Thoracic aorta (tissue), 2 donors: ENCODE measurements at places on chromosomes 5 and 9. TPM values are rescaled to one million over a fixed set of nuclear protein-coding genes. Genes with fewer than 3 reads are reported as not detected.
A peak's percentile ranks its signal among the peaks of the same experiment; 100 is the strongest.

GRCh38 chr5:126234563-126235195 lies 188.5 kb upstream of the GRAMD2B start:
- H3K4me1 ChIP-seq, result no peaks in the 10 kb centered on the region
- H3K4me3 ChIP-seq, result no peak overlapping the region
- H3K27ac ChIP-seq, result no peak overlapping the region
- no peak for DNase-seq
- H3K27me3 ChIP-seq, result no peaks in the 10 kb centered on the region

DNA sequence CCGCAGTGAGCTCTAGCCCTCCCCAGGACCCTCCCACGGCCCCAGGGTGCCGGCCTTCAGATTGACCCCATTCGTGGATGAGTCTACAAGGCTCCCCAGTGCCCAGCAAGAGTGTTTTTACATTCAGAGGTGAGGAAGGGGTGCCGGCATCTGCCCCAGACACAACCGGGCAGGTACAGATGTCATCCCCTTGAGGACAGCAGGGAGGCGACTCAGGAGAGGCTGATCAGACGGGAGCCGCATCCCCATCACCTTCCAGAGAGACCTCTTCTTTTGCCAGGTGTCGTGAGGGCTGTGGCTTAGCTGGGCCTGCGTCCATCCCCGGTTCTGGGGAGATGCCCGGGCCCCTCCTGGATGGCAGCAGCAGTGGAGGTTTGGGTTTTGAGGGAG lies 4.3 kb upstream of the LRRC14B start:
- peaks cover 4% of the 10 kb centered on the region for H3K4me1 ChIP-seq
- no peaks in the 10 kb centered on the region for H3K27me3 ChIP-seq
- H3K27ac ChIP-seq, result no peak overlapping the region
- H3K4me3 ChIP-seq, result no peak overlapping the region
- no peak for DNase-seq

DNA sequence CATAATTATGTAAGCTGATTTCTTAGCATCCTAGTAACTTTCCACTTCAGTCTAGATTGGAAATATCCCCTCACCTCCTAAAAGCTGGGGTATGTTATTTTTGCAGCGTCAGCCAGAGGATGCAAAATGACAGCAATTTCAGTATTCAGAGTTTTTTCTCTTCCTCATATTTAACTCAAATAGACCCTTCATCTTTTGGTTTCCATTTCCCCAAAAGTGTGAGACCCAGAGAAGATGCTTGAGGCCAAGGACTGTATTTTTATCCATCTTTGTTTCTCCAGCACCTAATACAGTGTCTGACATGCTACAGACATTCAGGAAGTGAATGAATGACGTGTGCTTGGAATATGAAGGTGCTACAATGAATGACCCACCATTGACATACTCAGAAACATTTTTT lies 75.5 kb upstream of the RANBP3L start:
- H3K27me3 ChIP-seq, result no peaks in the 10 kb centered on the region
- no peak for DNase-seq
- H3K4me3 ChIP-seq, result no peak overlapping the region
- no peak overlapping the region for H3K27ac ChIP-seq
- H3K36me3 ChIP-seq, result no peaks in the 10 kb centered on the region

DNA sequence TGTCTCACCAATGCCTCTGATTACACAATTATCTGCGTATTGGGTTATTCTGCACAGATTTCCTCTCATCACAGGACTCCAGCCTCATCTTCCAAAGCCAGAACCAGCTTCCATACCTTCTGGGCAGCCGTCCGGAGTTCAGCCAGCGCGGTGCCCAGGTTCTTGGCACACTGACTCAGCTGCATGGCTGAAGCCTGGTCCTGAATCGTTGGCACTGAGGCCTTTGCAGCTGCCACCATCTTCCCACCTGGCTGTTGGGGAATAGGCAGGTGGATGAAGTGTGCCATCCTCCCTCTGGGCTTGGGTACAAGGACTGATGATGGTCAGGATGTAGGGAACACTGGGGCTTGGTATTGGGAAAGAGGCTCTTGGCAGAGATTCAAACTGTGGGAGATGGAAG lies 17.9 kb downstream of the TLN1 start:
- peaks cover 90% of the 10 kb centered on the region for H3K36me3 ChIP-seq
- peaks cover 13% of the 10 kb centered on the region for H3K4me1 ChIP-seq
- peak overlapping the region; percentile 8 for H3K27ac ChIP-seq
- H3K4me3 ChIP-seq, result no peak overlapping the region
- no peak for DNase-seq

- H3K4me3 ChIP-seq, result no peak overlapping the region
- H3K36me3 ChIP-seq, result no peaks in the 10 kb centered on the region
- no peaks in the 10 kb centered on the region for H3K4me1 ChIP-seq
- H3K27ac ChIP-seq, result no peak overlapping the region
- no peak for DNase-seq
These were observed 42.3 kb upstream of the MATR3 start for GRCh38 chr5:139251281-139251687.

DNA sequence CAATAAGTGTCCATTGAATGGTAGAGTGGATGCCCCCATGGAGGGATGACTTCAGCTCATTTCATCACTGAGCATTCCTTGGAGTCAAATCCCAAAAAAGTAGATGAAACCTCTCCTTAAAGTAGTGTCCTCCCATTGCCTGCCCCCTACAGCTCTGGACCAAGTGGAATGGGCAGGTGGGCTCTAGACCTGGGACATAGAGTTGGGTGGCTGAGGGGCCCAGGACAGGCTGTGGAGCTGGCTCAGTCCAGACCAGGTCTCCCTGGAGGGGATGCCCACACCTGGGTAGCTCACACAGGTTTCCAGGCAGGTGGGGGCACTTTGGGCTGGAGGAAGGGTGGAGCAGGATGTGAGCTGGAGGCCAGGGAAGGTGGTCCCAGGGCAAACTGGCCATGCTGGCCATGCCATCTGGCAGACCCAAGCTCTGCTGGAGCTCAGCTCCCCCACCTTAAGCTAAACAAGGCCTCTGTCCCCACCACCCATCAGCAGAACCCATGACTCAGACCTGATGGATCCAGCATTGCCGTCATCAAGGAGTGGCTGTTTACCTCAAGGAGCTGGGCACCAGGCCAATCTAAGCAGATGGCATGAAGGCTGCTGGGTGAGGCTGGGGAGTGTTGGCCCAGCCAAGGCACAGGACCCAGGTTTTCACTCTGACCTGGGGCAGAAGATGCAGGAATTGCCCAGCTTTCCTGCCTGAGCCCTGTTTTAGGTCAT lies 6.2 kb upstream of the SPINK4 start:
- no peak overlapping the region for H3K27ac ChIP-seq
- no peaks in the 10 kb centered on the region for H3K27me3 ChIP-seq
- H3K36me3 ChIP-seq, result no peaks in the 10 kb centered on the region
- DNase-seq, result no peak
- H3K4me3 ChIP-seq, result no peak overlapping the region

- no peak overlapping the region for H3K27ac ChIP-seq
- no peak for DNase-seq
- no peaks in the 10 kb centered on the region for H3K27me3 ChIP-seq
- no peak overlapping the region for H3K4me3 ChIP-seq
- no peaks in the 10 kb centered on the region for H3K36me3 ChIP-seq
- H3K4me1 ChIP-seq, result peaks cover 4% of the 10 kb centered on the region
These were observed 30.4 kb downstream of the HMGCR start for GRCh38 chr5:75367401-75367800.

DNA sequence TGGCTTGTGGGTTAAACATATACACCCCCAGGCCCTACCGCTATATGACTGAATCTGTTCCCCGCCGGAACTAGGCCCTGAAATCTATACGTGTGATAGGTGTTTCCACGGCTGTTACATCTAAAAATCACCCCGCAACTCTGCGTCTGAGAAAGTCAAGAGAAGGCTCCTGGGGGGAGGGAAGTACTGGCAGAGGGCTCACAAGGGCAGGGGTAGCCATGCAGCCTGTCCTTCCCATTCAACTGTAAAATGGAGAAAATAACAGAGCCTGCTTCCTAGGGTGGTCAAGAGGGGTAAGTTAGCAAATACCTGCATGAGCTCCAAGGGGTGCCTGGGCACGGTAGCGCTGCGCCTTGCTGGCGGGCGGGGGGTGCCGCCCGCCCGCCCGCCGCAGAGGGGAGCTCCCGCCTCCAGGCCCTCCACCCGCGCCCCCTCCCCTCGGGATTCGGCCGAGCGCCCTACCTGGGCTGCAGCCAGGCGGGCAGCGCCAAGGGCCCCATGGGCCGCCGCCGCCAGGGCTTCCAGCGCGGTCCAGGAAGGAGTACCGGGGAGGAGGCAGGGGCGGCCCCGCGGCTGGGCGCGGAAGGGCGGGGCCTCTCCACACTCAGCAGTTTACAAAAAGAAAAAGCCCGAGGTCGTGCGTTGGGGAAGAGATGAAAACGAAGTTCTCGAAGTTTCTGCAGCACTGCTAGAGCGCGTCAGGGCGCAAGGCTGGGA lies at the start of gene HACD4:
HACD4 (minus strand) TSS at position 550 of the 717 bp plus-strand sequence; CDS start at position 500, 50 bp downstream.
- H3K27ac ChIP-seq, result peak within 1 kb of the TSS; percentile 74
- no peaks in the 10 kb centered on the region for H3K27me3 ChIP-seq
- H3K36me3 ChIP-seq, result no peaks in the 10 kb centered on the region

DNA sequence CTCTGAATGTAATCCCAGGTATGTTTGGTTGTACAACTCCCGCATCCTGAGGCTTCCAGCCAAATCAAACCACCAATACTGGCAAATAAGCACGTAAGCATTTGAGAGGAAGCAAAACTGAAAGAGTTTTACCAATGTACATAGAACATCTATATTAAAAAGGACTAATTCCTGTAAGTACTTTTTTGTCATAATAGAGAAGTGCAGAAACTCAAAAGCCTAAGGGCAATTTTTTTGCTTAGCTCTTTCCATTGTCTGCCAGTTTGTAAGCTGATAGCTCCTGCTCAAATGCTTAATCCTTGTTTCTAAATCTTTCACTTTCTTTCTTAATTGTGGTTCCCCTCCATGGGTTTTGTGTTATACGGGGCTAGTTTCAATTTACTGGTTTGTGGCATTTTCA lies 1151.8 kb downstream of the CDH12 start:
- no peak for DNase-seq
- no peaks in the 10 kb centered on the region for H3K36me3 ChIP-seq
- H3K27me3 ChIP-seq, result no peaks in the 10 kb centered on the region
- H3K4me1 ChIP-seq, result no peaks in the 10 kb centered on the region
- H3K4me3 ChIP-seq, result no peak overlapping the region

- H3K4me1 ChIP-seq, result no peaks in the 10 kb centered on the region
- no peak overlapping the region for H3K27ac ChIP-seq
- H3K4me3 ChIP-seq, result no peak overlapping the region
- no peaks in the 10 kb centered on the region for H3K27me3 ChIP-seq
These were observed 8.8 kb upstream of the WDR36 start for GRCh38 chr5:111083323-111083722.

DNA sequence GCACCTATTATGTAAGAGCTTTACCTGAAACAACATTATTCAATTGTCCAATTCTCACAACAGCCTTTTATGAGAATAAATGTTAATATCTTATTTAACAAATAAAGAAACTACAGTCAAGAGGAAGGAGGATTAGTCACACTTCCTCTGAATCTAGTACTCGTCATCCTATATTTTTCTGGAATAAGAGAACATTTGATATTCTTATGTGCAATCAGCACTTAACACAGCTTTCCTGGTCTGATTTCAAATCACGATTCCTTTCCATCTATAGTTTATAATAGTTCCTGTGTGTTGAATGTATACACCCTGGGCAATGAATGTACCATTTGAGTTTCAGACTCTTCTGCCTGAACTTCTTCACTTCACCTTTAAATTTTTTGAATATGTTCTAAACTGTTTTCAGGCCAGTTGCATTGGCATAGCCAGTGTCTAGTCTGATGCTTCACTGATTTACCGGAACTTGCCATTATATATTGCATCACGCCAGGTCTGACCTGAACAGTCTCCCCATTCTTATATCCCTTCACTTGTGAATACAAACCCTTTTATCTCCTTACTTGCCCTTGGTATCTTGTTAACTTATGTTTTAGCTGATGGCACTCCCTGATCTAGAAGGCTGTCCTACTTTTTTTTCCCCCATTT lies 698.3 kb downstream of the MAT2B start:
- no peaks in the 10 kb centered on the region for H3K4me1 ChIP-seq
- H3K27ac ChIP-seq, result no peak overlapping the region
- H3K27me3 ChIP-seq, result no peaks in the 10 kb centered on the region
- no peak overlapping the region for H3K4me3 ChIP-seq

The PCDHB3 gene
- 3.7 TPM for total RNA-seq

The EIF4E1B gene
- total RNA-seq, result not detected

The TRIP13 gene
- not detected for total RNA-seq

The FGF10 gene
- 8.8 TPM for total RNA-seq

The SOX30 gene
- not detected for total RNA-seq

The SLC25A2 gene
- 3.5 TPM for total RNA-seq

The FOXD4L3 gene
- 0.78 TPM for total RNA-seq
